ENCODE measurements at places on chromosomes 12 and 14.

DNA sequence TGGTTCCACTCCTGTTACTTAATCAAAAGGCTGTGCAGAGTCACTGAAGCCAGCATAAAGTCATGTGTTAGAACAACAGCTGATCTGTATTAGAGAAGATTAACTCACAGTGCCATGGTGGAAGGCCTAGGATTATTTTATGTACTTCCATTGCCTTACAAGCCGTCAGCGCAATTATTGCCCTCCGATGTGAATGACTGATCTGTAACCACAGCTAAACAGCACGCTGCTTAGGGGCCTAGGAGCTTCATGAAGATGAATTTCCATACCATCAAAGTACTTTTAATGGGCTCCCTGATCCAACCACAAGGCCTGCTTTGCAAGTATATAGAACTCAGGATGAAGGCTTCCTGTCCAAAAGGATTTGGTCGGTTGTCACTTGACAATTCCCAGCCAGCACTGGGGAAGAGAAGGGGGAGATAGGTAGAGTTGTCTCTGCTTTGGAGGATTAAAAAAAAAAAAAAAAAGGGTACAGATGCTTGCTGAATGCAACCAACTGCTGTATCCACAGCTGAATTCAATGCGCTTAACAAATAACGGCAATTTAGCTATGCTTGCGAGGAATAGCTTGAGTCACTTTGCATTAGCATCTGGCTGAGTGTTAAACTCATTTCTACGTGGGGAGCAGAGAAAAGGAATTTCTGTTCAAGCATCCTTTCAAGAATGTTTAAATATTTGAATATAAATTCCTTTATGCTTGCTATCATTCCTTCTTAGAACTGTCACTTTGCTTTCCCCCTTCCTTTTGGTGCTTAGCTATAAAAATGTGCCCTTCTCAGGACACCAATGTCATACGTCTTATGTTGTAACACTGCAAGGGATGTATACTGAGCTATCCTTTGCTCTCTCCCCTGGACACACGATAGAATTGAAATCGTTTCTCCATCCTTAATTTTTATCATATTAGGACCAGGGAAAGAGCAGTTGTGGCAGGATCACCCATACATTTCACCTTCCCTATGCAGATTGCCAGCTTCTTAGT is 387.8 kb downstream of the SOX5 start:
- no peak for DNase-seq

- no peak for DNase-seq
Observed at GRCh38 chr14:99232714-99233214, 39.2 kb downstream of the BCL11B start.

DNA sequence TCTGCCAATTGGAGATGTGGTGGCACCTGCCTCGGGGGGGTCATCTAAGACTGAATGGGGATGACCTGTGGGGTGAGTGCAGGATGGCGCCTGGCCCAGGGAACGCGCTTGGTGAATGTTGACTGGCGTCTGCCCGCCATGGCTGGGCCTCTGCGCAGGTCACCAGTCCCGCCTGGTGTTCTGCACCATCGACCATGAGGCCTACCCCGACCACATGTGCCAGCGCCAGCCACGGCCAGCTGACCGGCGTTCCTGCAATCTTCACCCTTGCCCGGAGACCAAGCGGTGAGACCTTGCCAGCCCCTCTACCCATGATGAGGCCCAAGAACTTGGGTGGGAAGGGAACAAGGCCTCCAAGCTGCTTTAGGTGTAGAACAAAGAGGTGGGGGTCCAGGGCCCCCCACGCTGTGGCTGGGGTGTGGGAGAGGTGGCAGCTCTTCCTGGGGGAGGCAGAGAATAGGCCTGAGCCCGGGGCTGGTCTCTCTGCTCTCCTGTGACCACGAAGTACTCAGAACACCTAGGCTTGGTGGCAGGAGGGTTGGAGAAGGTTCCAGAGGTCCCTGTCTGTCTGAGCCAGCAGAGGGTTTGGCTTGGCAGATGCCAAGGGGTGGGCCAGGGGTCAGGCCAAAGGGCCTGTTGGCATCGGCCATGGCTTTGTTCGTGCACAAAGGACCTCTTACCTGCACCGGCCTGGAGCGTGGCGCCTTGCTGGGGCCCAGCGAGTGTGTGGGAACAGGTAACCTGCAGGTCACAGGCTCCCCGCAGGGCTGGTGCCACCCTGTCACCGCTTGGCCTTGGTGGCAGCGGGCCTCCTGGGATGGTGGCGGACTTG is 15.4 kb downstream of the PAPLN start:
- no peak for DNase-seq

- DNase-seq, result no peak
Observed at GRCh38 chr14:68660495-68660894, 132.4 kb downstream of the ZFP36L1 start.

DNA sequence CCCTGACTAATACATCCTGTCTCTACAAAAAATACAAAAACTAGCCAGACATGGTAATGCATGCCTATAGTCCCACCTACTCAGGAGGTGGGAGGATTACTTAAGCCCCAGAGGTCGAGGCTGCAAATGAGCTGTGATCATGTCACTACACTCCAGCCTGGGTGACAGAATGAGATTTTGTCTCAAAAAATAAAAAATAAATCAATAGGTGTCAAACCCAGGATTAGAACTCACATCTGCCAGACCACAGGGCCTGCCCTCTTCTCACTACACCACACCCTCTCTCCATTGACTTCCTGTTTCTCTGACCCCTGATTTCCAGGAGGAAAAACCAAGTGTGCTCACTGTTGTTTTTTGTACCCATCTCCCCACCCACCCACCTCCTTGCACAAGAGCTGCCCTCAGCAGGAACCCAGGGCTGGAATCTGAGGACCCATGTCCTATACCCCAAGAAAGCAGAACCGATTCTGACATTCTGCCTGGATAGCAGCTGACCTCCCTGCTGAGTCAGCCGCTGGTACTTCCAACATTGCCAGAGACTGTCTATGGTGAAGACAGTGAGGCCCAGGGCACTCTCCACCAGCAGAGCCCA is 6.2 kb downstream of the CMKLR1 start:
- no peak for DNase-seq

DNA sequence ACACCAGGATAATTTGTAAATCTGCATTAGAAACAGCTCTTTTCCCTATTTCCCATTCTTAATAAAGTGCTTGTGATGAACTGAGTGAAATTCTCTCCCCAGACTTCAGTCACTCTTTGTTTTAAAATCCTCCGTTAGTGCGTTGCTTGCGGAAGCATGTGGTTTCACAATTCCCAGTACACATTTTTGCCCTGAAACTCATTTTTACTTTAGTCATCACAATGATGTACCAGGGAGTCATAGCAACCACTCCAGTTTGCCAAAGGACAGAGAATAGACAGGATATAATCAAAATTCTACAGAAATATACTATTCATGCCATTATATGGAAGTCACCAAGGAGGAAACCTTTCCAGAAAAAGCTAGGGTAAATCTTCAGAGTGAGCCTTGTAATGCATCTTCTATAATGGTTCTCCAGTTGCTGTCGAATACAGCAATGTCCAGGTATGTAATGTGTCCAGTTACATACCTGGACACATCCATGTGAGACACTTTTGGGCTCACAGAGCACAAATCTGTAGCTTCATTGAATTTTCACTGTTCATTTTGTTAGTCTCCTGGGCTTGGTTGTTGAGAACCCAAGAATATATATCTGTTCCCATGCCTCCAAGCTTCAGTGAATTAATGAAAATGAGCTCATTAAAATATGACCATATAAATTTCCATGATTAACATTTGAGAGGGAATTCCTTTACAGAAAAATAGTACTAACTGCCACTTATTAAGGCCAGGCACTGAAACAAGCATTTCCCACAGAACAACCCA is 57.8 kb downstream of the GPR135 start:
- DNase-seq, result no peak

- no peak for DNase-seq
Observed at GRCh38 chr14:68506645-68507419, 286.0 kb downstream of the ZFP36L1 start.

GRCh38 chr12:48388938-48389337 is 38.2 kb upstream of the ZNF641 start:
- no peak for DNase-seq

GRCh38 chr14:57834001-57834598 is 31.8 kb downstream of the SLC35F4 start:
- no peak for DNase-seq

GRCh38 chr14:26766726-26767125 is 168.9 kb upstream of the NOVA1 start:
- no peak for DNase-seq

DNA sequence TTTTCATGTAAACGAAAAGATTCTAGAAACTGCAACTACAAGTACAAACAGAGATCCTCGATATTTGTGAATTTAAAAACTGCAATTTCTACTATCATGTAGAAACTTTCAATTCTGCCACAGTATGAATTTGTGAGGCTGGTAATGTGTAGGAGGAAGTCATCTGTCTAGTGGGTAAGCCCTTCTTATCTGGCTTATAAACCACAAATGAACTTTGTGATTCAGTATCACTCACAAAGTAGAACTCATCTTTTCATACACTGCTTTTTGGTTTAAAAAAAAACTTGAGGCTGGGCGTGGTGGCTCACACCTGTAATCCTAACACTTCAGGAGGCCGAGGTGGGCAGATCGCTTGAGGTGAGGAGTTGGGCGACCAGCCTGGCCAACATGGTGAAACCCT is 20.7 kb downstream of the GTF2A1 start:
- peak; percentile 35 for DNase-seq

- DNase-seq, result no peak
Observed at GRCh38 chr12:51390457-51390856, 749 bp downstream of the GALNT6 start.

DNA sequence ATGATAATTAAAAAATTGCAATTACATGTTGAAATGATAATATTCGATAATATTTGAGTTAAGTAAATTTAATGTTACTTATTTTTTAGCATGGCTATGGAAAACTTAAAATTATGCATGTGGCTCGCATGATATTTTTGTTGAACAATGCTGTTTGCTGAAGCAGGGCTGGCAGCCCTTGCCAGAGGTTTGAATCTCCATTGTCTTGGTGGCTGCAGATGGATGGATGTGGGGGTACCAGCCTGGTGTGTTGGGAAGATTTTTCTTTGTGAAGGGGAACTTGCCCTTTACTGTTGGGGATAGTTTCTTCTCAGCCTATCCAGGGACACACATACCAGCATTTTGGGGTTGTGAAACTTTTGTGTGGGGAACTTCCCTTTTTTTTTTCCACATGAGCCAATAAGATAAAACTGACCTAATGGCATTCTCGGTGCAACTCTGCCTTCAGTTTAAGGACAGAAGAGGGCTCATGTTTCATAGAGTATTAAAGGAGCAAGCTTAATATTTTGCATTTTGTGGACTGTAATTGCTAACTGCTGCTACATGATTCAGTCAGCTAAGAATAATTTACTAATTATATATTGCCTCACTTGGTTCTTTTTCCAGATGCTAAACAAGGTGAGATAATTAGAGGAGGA is 8.8 kb downstream of the RASSF3 start:
- DNase-seq, result peak; percentile 95

DNA sequence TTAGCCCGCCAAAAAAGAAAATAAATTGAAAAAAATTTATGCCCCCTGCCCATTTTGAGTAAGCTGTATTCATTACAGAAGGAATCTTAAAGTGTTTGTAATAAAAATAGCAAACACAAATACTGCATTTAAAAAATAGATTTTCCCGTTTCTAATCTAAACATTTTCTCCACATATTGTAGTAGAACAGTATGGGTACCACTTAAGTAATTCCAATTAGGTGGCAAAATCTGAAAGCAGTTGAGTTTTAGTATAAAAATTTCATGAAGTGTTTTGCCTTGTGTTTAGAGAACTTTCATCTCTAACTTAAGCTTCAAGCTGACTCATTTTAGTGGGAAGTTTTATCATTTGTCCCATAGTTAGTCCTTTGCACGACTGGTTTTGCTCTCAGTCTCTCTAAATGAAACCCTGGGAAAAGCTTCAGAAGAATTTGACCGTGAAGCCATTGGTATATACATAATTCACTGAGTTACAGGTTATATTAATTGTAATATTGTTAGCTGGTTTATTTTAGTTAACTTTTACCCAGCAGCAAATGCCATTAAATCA is 214.6 kb downstream of the ERC1 start:
- DNase-seq, result no peak

- peak; percentile 44 for DNase-seq
Observed at GRCh38 chr12:118307069-118307954, 65.4 kb downstream of the TAOK3 start.

GRCh38 chr14:49550286-49551184 is 35.6 kb downstream of the RPS29 start:
- peak; percentile 11 for DNase-seq

- no peak for DNase-seq
Observed at GRCh38 chr14:55743551-55743950, 163.5 kb downstream of the KTN1 start.

DNA sequence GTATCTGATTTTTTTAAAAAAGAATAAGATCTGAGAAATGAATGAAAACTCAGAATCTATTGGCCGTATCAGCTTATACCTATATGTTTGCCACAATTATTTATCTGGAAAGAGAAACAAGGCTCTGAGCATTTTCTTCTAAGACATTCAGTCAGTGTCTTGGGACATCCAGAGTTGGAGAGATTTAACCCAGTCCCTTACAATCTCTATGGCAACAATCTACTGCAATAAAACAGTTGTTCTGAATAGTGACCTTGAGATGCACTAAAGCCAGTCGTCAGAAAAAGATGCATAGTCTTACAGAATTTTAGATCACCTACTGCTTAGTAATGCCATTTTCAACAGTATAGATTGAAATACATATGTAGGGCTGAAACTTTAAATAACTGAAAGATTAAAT is 52.0 kb upstream of the SOCS2 start:
- no peak for DNase-seq

DNA sequence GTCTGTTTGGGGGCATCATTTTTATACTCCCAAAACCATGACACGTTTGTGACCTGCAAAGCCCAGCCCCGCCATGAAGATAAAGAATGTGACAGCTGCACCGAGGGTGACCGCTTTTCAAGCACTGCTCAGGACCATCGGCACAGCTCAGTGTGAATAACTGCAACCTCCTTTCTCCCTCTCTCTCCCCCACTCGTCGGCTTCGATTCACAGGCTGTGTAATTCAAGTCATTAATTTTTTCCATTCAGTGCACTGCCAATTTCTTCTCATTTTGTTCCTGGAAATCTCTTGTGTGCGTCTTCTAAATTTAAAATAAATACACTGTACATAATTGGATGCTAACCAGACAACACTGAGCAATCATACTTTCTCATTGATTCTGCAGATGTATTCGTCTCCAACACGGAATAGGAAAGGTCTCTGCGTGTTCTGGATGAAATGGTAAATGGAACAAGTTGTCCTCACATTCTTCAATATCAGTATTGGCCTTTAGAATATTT is 260.8 kb downstream of the TTC8 start:
- DNase-seq, result no peak

DNA sequence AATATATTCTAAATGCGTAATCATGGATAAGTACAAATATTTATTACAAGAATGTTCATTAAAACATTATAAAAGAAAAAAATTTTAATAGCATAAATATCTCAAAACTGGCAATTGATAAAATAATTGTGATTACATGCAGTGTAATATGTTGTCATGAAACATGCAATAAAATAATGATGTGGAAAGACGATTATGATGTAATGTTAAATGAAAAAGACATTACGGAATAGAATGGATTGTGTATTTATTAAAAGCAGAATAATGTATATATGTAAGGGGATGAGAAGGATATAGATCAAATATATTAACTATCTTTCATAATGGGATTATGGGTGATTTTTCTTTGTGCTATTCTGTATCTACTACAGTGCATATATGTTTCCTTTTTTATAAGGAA is 32.8 kb downstream of the NDUFA9 start:
- no peak for DNase-seq

- peak; percentile 56 for DNase-seq
Observed at GRCh38 chr14:92472860-92473259, 40.7 kb upstream of the RIN3 start.

GRCh38 chr12:2959505-2960389 is 550 bp downstream of the TEAD4 start:
- DNase-seq, result peak; percentile 45
